ENCODE measurements at places on chromosomes 16 and 17.

DNA sequence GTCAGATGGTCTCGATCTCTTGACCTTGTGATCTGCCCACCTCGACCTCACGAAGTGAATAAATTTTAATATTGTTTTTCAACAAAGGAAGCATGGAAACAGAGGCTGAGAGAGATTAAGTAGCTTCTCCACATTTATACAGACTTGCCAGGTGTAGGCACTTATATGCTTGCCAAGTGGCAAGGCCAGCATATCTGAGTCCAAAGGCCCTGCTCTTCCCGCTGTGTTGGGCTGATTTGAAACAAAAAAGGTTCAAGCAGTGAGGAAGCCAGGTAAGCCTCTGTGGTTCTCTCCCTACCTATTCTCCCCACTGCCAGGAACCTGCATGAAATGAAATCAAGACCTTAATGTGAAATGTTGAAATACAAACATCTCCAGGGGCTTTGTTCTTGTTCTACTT lies 7.5 kb upstream of the SLC6A4 start:
- DNase-seq, result no peak

- no peak for DNase-seq
Measured at GRCh38 chr17:42969001-42969581, 4.8 kb upstream of the AARSD1 start.

GRCh38 chr16:50209546-50210265 lies 56.6 kb downstream of the TENT4B start:
- DNase-seq, result no peak

- DNase-seq, result no peak
Measured at GRCh38 chr16:71792176-71792575, 16.5 kb downstream of the AP1G1 start.

GRCh38 chr17:15507896-15508295 lies 40.5 kb upstream of the CDRT4 start:
- DNase-seq, result no peak

DNA sequence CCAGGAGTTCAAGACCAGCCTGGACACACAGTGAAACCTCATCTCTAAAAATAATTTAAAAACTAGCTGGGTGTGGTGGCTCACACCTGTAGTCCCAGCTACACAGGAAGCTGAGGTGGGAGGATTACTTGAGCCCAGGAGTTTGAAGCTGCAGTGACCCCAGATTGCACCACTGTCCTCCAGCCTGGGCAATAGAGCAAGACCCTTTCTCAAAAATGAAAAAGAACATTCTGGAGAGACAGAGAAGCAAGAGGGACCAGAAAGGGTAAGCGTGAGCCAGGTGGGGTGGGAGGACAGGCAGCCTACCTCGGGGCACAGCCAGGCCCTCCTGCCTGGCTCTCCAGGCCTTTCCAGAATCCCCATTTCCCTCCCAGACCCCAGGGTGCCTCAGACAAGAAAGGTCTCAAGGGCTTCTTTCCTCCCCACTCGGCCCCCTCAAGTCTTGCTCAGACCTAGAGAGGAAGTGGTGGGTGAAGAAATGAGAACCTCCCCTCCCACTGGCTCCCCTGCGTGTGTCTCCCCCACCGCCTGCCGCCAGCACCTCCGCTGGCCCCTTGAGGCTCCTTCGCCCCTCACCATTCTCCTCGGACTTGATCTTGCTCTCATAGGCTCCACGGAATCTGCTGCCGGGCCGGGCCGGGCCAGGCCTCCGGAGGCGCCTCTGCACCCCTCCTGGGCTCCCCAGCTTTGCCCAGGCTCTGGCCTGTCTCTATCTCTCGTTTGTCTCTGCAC lies 503 bp downstream of the C16orf54 start:
- DNase-seq, result no peak

DNA sequence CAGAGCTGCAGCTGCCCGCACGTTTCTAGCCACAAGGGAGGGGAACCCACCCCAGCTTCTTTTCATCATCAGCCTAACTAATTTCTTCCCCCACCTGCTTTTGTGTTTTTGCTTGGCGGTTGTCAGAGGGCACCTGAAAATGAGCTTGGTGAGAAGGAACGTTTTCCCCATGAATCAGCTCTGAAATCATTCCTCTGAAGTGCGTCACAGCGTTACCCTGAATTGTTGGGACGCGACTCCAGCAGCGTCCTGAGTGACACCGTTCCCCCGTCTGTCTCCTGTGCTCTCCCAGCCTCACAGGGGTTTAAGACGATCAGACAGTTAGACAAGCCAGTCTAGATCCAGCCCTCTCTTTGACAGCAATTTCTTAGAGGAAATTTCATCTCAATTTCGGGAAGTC lies 722.9 kb upstream of the EEF2KMT start:
- DNase-seq, result no peak

DNA sequence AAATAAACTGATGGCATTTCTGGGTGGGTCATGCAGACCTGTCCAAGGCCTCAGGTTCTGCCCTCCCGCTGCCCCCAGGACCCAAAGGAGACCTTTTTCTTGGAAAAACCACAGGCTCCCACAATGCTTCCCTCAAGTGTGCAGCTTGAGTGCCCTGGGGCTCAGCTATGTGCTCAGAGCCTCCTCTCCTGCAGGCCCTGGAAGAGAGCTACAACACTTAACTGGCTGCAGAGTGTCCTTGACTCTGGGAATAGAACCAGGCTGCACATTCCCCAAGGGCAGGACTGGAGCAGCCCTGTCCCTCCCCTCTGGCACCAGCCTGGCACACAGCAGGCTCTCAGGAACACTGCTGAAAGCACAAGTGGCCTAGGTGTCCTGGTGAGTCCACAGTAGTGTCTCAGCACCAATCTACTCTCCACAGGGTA lies 4.8 kb upstream of the SREBF1 start:
- DNase-seq, result no peak

DNA sequence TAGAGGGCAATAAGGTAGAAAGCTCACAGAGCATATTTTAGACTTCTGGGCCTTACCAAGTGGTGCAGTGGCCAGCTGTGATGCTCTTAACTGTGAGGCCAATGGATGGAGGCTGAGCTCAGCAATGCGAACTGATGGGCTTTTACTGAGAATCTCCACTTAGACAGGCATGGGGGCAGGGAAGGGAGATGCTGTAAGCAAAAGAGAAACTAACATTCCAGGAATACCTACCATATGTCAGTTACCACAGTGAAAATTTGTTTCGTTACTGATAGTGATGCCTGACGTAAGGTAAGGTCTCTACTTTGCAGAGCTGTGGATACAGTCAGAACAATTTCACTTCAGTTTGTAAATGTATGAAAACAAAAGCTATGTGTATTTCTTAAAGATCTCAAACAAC lies 250.6 kb upstream of the ZFHX3 start:
- no peak for DNase-seq

- no peak for DNase-seq
Measured at GRCh38 chr17:77548967-77549366, 408.2 kb downstream of the SEC14L1 start.

- DNase-seq, result no peak
Measured at GRCh38 chr17:62073993-62074392, 8.9 kb upstream of the MED13 start.

GRCh38 chr16:74999609-75000480 lies 1.0 kb downstream of the ZNRF1 start:
- DNase-seq, result no peak

GRCh38 chr17:57674894-57675293 lies 70.2 kb downstream of the CCDC182 start:
- DNase-seq, result peak; percentile 41

GRCh38 chr16:20285993-20286499 lies 41.3 kb downstream of the GP2 start:
- DNase-seq, result no peak

GRCh38 chr17:41697122-41697962 lies 8.7 kb downstream of the EIF1 start:
- DNase-seq, result peak; percentile 28

GRCh38 chr17:8729860-8730259 lies 14.8 kb downstream of the CCDC42 start:
- no peak for DNase-seq

GRCh38 chr17:45218895-45219661 lies 2.6 kb upstream of the FMNL1 start:
- DNase-seq, result peak; percentile 52

- DNase-seq, result no peak
Measured at GRCh38 chr17:81370294-81370693, 25.0 kb upstream of the BAHCC1 start.

- no peak for DNase-seq
Measured at GRCh38 chr16:78672779-78673556, 573.5 kb downstream of the WWOX start.

- DNase-seq, result peak; percentile 26
Measured at GRCh38 chr16:28326881-28327610, 34.7 kb downstream of the SBK1 start.

GRCh38 chr16:88703486-88704309 lies 2.5 kb downstream of the RNF166 start:
- DNase-seq, result peak; percentile 43

DNA sequence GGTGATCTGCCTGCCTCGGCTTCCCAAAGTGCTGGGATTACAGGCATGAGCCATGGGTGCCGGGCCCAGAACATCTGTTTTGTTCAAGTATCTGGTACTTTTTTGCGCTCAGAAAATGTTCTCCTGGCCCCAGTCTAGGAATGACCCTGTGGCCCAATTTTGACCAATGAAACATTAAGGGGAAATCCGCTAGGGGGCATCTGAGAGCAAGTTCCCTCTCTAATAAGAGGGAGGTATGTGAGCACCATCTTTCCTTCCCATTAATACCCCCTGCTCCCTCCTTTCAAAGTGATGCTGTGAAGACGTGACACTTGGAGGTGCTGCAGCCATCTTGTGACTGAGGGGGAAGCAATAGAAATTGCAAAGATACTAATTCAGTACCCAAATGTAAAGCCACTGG lies 16.5 kb upstream of the CLEC3A start:
- DNase-seq, result no peak

DNA sequence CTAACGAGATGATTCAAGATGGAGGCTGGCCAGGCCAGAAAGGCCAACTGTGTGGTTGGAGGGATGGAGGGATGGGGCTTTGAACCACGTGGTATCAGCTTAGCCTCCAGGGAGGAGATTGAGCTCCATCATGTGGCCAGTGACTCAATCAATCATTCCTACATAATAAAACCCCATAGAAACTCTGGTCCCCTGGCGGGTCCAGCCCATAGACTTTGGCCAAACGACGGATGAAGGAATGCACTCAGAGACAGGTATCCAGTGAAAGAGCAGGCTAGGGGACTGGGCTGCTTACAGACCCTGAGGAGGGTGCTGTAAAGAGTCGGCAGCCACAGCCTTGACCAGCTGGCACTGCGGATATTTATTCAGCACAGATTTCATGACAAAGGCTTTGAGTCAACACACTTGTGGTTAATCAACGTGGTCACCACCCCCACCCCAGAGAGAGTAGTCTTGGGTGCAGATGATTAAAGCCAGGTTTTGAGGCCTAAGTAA lies 308.7 kb upstream of the TNRC6C start:
- no peak for DNase-seq

- no peak for DNase-seq
Measured at GRCh38 chr16:12296991-12297390, 320.5 kb downstream of the SNX29 start.

DNA sequence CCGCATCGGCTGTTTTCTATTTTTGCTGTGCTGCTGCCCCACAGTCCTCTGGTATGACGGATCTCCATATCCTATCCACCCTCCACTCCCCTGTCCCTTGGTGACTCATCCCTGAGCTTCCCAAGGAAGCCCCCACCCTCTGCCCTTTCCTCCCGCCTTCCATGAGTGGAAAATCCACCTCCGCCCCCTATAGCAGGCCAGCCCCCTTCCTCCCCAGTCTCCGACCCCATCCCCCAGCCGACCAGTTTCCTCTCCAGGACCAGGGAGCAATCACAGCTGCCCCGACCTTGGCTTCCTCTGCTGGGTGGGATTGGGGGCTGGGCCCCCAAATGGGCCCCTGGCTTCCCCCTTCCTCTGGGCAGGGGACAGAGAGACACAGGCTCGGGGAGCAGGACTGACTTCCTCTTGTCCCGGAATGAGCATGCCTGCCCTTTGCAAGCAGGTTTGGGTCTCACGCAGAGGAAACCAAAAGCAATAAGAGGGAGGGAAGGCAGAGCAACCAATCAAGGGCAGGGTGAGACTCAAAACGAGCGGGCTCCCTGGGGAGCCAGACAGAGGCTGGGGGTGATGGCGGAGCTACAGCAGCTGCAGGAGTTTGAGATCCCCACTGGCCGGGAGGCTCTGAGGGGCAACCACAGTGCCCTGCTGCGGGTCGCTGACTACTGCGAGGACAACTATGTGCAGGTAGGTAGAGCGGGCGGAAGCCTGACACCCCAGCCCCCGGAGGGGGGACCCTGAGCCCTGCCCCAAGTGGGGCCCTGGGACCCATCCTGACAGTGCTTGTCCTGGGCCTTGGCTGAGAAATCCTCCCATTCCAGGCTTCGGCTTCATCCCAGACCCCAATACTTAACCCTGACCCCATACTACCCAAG lies at the start of the genes ABI3 and GNGT2:
Gene ABI3 (plus strand): TSS at position 550 of the 872 bp plus-strand sequence. CDS start 18 bp downstream, at position 568.
Gene GNGT2 (minus strand): TSS at position 417 of the 872 bp plus-strand sequence. CDS start 3,152 bp downstream, outside the sequence.
- DNase-seq, result peak; percentile 11

DNA sequence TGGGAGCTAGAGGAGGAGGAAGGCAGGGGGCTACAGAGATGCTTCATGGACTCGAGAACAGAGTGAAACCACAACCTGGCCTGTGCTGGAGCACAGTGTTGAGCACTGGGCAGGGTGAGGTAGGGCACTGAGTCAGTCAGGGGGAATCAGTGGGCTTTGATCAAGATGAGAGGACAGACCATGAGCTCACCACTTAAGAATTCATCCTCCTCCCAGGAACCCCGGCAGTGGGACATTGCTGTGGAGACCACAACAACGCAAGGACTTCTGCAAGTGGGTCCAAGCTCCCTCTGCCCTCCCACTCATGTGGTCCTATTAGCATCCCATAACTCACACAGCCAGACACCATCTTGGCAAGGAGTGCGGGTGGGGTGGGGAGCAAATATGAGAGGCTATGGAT lies 1.7 kb upstream of the CES5A start:
- no peak for DNase-seq

GRCh38 chr16:4319454-4320421 lies 3.9 kb downstream of the GLIS2 start:
- no peak for DNase-seq

GRCh38 chr16:70444249-70445063 lies 5.6 kb upstream of the ST3GAL2 start:
- no peak for DNase-seq

- no peak for DNase-seq
Measured at GRCh38 chr16:2478279-2478678, 3.4 kb downstream of the TBC1D24 start.

DNA sequence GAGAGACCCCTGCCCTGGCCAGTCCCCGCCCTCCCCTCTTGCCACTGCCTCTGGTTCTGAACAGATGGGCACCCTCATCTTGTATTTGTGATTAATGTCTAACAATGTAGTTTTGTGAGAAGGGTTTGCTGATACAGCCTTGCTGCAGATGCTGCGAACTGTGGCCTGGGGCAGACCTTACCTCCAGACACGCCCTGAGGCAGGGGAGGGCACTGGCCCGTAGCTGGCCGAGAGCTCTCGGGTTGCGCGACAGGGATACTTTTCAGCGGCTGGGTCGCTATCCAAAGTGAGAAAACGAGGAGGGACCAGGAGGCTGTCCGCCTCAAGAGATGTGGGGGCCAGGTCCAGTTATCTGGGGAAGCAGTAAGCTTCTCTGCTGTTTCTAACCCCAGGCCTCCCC lies 21.9 kb downstream of the STH start:
- no peak for DNase-seq

GRCh38 chr17:73363442-73364154 lies 51.8 kb upstream of the CDC42EP4 start:
- DNase-seq, result no peak

- no peak for DNase-seq
Measured at GRCh38 chr16:15960124-15960971, 10.9 kb downstream of the ABCC1 start.

GRCh38 chr17:11704041-11704440 lies 105.8 kb downstream of the DNAH9 start:
- DNase-seq, result no peak

GRCh38 chr16:54719624-54720023 lies 211.0 kb upstream of the IRX5 start:
- no peak for DNase-seq

- peak; percentile 61 for DNase-seq
Measured at GRCh38 chr17:50865060-50865867, 890 bp downstream of the TOB1 start.
